ENCODE measurements at places on chromosomes 5 and 9.

- DNase-seq, result no peak
Observed at GRCh38 chr5:103793595-103794182, 231.1 kb upstream of the NUDT12 start.

DNA sequence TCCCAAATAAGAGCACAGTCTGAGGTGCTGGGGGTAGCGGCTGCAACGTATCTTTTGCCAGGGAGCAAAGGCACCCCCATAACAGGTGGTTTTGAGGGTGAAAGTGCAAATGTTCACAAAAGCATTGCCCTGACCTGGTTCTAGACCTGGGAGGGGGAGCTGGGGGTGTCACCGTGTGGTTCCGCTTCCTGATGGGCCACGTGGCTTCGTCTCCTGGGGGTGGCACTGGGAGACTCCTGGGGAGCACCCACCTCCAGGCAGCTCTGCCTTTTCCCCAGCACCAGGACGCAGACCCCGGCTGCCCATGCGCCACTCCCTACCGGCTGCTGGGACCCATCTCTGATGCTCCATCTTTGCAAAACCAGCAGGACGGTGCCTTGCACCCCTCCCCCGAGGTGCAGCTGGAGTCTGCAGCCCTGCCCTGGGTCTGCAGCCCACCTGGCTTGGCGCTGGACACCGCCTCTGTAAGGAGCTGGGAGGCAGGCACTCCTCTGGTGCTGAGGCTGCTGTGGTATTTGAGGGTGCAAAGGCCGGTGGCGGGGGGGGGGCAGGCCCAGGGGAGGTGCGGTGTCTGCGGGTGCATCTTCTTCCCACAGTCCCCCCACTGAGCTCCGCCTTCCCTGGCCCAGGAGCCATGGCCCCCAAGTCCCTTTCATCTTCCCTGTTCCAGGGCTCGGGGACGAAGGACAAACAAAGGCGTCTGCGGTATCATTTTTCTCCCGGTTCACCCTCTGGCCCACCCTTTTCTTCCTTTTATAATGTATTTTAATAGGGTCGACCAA lies 29.8 kb upstream of the RXRA start:
- DNase-seq, result no peak

DNA sequence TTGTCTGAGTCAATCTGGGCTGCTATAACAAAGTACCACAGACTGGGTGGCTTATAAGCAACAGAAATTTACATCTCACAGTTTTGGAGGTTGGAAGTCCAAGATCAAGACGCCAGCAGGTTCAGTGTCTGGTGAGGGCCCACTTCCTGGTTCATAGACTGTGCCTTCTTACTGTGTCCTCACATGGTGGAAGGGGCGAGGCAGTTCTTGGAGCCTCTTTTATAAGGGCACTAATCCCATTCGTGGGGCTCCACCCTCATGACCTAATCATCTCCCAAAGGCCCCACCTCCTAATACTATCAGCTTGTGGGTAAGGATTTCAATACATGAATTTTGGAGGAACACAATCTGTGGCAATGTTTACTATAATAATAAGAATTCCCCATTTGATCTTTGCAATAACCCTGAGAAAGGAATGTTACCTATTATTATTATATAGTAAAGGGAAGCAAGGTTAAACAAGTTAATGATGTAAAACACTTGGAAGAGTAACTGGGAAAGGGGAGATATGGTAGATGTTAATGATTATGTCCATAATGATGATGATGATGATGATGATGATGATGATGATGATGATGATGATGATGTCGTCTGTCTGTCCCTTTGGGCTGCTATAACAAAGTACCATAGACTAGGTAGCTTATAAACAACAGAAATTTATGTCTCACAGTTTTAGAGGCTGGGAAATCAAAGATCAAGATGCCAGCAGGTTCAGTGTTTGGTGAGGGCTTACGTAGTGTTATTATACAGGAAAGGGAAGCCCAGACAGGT lies 40.8 kb downstream of the WHRN start:
- no peak for DNase-seq

GRCh38 chr5:176659860-176660461 lies 12.7 kb downstream of the TSPAN17 start:
- DNase-seq, result no peak

GRCh38 chr5:66807743-66808142 lies 211.6 kb downstream of the MAST4 start:
- peak; percentile 63 for DNase-seq

- peak; percentile 82 for DNase-seq
Observed at GRCh38 chr5:120678279-120678678, 214.2 kb downstream of the PRR16 start.

GRCh38 chr5:111675201-111675934 lies 81.6 kb downstream of the NREP start:
- DNase-seq, result no peak

- DNase-seq, result no peak
Observed at GRCh38 chr5:157204765-157205164, 24.1 kb downstream of the ITK start.

DNA sequence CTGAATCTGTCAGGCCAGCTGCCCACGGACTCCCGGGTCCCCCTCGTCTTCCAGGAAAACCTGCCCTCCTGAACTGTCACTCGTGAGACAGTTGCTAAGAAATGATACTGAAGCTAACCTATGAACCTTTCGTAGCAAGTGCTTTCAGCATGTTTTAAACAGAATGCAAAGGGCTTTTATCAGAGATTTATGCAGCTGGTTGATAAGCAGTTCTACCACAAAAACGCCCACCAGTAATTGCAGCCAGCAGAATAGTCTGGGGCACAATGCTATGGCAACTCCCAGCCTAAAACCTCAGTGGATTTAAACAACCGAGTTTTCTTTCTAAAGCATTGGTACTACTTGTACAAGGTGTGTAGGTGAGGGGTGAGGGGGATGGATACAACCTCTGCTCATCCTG lies 97.5 kb downstream of the IRX2 start:
- no peak for DNase-seq

GRCh38 chr5:179314606-179315355 lies 30.5 kb downstream of the ADAMTS2 start:
- DNase-seq, result peak; percentile 38

- peak; percentile 49 for DNase-seq
Observed at GRCh38 chr9:87381746-87382145, 115.9 kb upstream of the DAPK1 start.

DNA sequence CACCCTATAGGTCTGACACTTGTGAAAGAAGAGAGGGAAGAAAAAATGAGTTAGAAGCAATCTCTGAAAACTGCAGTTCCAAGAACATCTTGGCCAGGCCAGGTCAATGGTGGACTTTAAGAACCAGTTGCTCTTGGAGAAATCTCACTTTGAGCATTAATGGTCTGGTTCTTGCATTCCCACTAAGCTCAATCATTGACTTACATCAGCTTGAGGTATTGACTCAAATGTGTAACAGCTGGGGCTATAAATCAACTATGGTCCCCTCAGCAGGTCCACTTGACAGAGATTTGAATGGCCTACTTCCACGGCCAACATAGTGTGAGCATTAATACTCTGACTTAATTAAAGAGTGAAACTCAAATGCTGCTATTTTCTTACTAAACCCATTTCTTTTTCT lies 357.8 kb upstream of the RGMB start:
- peak; percentile 29 for DNase-seq

DNA sequence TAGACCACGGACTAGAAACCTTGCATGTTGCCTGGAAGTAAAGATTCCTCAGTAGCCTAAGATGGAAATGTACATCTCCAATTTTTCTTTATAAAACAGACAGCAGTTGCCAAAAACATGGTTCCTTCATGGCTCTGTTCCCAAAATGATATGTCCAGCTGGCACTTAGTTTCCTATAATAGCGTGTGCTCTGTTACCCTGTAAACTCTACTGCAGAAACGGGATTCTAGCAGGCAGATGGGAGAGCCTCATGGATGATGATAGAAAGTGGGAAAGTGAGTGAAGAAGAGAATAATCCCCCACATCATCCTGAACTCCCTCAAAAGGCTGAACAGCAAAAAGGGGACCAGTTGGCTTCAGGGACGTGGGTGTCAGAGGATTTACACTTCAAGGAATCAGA lies 118.2 kb downstream of the FRMD3 start:
- no peak for DNase-seq

GRCh38 chr5:128674837-128675446 lies 136.9 kb upstream of the FBN2 start:
- peak; percentile 66 for DNase-seq

GRCh38 chr5:32584646-32585045 lies 711 bp upstream of the SUB1 start:
- DNase-seq, result no peak

DNA sequence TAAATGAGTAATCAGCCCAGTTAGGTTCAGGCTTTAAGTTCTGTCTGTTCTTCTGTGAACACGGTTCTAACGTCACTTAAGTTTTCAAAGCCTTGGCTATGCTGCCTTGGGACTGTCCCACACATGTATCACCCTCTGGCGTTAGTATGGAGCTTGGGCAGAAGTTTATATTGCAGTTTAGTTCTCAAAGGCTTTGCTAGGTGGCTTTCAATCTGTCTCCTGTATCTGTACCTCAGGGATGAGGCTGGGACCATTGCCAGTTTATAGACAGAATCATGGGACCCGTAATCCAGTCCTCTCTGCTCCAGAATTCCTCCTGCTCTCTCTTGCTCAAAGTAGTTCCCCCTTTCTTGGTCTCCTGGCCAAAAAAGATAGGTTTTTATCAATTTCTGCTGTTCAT lies 12.1 kb downstream of the C9orf40 start:
- DNase-seq, result peak; percentile 31

- DNase-seq, result no peak
Observed at GRCh38 chr5:150960791-150961396, 56.1 kb upstream of the ZNF300 start.

- no peak for DNase-seq
Observed at GRCh38 chr9:31601666-31602065, 782.8 kb upstream of the ACO1 start.

GRCh38 chr5:112491257-112491656 lies 72.2 kb upstream of the EPB41L4A start:
- DNase-seq, result no peak

- no peak for DNase-seq
Observed at GRCh38 chr9:119903851-119904250, 534.6 kb upstream of the BRINP1 start.

DNA sequence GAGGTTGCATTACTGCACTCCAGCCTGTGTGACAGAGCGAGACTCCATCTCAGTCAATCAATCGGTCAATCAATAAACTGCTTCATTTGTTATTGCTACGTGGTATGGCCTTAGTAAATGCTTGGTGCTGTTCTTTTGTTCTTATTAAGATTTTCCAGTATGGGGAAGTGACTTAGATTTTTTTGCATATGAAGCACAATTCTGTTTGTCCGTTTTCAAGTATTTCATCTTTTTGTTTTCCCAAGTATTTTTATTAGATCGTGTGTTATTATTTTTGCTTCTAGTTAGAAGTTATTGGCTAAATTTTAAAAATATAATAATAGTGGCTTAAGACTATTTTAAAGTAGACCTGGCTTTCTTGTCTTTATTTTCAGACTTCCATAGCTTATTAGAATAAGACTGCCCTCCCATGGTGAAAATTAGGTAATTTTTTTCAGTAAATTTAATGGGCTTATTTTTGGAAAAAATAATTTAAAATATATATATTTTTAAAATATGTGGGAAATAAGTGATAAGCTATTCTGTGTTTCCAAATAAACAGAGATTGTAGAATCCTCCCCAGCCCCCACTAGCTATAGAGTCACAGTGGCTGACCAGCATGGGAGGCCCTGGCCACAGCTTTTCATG lies 14.7 kb upstream of the OMD start:
- peak; percentile 39 for DNase-seq

- DNase-seq, result no peak
Observed at GRCh38 chr5:61901997-61902396, 404.0 kb upstream of the KIF2A start.

DNA sequence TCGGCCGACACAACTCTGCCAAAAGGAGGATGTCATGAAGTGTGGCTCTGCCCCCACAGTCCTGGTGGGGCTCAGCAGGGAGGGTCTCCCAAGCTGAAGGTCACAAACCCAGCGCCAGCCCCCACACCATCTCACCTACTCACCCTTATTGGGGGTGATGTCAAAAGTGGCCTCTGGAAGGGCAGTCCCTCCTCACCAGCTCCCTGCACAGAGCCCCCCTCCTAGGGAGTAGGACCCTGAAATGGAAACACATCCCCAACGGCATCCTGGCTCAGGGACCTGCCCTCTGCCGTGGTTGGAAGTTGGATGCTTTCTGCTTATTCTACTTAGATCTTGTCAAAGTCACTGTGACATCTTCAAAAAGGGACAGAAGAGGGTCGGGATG lies 89.5 kb downstream of the NSUN2 start:
- DNase-seq, result no peak

DNA sequence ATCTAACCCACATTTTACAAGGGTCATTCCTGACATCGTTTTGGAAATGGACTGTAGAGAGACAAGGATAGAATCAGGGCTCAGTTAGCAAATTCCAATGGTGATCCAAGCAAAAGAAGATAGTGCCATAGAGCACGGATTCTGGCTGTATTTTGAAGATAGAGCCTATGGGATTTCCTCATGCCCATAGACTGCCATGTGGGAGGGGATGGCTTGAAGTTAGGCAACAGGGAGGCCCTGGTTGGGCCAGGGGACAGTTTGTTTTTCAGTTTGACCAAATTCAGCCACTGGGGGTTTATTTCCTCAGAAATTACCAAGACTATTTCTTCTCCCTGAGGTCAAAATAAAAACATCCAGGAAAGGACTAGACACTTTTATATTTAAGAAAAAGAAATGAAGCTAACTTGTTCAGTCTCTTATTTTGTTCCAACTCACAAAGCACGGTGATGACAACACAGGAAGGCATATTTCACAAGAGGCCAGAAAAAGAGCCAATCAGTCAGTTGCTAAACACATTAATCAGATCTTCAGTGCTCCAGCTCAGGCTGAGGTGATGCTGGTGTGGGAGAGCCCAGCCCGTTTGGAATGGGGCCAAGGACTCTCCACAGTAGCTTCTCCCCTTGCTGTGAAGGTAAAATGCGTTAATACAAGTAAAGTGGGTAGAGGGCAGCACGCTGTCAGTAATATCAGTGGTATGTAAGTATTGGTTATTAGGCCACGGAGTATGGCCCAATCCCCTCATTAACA lies 4.4 kb upstream of the DCTN4 start:
- peak; percentile 46 for DNase-seq

- no peak for DNase-seq
Observed at GRCh38 chr5:42851481-42851880, 39.8 kb upstream of the SELENOP start.

- no peak for DNase-seq
Observed at GRCh38 chr5:137281201-137281600, 217.9 kb downstream of the SPOCK1 start.

DNA sequence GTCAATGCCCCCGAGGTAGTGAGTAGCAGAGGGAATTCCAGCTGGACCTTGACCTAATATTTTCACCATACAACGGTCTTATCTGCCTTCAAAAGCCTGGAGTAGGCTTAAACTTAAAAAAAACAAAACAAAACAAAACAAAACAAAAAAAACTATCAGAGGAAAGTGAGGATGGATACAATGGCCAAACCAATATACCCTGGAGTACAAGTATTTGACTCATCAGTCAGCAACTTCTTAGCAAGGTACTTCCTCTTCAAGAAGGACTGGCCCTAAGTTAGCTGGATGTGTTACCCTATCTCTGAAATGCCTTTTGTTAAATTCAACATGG lies 160.6 kb upstream of the GNA14 start:
- no peak for DNase-seq

DNA sequence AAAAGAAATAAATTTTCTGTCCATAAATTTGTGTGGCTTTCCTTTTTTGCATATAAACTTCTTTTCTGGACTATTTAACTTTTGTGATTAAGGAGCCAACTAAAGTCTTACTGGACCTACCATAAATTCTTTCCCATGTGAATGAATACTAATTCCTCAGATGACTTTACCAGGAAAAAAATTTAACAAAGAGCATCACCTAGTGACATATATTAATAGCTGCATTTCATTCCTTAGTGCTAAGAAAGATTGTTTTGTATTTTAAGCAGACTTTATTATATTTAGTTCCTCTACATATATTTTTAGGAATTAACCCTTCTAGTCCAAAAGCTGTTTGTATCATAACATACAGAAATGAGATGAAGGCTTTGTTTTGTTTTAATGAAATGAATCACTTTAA lies 64.4 kb downstream of the C9orf85 start:
- peak; percentile 31 for DNase-seq

All from fibroblast of skin of scalp (primary cell).